ENCODE measurements at places on chromosomes 4 and X. TPM values are rescaled to one million over a fixed set of nuclear protein-coding genes. Genes with fewer than 3 reads are reported as not detected.

Gene IBSP
- 0.22 TPM for total RNA-seq

Gene TREX2
- total RNA-seq, result 1.3 TPM

Gene TTC29
- total RNA-seq, result not detected

Gene RTL5
- total RNA-seq, result 1.1 TPM

Gene POU4F2
- total RNA-seq, result not detected

Data from articular chondrocyte of knee joint (primary cell).